HS-5 (cell line): ENCODE measurements at places on chromosomes 4 and X.

DNA sequence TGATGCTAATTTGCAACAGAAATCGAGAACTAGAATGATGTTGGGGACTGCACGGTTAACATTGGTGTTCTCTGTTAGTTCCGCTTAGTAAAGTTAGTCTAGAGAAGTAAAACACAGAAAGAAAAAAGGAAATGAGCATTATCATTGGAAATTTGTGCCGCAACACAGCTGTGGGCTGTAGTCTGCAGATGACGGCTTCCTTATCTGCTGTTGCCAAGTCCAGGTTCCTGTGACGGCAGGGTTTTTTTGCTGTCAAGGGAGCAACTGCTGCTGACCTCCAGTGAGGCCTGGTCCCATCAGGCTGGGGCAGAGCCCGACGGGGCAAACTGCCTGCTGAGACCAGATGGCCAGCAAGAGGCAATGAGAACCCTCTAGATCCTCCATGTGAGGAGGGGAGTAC is 38.9 kb upstream of the PHEX start:
- no peak for DNase-seq

DNA sequence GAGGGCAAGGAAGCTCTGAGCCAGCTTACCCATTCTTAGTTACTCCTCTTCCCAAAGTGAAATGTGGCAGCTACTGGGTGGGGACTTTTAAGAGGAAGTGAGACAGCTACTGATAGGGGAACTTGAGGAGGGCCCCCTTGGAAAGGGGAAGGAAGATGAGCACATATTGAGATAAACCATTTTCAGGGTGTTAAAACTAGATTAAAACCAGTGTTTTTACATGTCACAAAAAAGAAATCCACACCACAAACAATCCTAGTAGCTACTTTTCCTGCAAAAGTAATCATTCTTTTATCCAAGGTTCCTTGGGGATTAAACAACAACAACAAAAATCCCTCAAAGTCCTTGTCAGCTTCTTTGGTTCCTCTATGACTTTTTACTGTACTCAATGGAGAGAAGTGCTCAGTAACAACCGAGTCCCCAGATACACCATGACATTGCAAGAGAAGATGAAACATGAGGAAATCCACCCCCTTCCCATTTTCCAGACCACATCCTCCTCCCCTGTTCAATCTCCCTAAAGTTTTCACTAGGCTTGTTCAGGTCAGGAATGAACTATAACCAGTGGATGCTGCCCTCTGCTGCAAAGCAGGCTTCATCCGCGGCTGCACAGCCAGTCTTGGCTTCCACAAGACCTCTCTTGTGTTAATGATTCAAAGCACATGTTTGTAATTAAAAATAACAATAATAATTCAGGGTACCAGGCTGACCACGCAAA is 113.5 kb upstream of the TMEM164 start:
- no peak for DNase-seq

GRCh38 chrX:19829814-19830213 is 57.6 kb downstream of the SH3KBP1 start:
- DNase-seq, result no peak

DNA sequence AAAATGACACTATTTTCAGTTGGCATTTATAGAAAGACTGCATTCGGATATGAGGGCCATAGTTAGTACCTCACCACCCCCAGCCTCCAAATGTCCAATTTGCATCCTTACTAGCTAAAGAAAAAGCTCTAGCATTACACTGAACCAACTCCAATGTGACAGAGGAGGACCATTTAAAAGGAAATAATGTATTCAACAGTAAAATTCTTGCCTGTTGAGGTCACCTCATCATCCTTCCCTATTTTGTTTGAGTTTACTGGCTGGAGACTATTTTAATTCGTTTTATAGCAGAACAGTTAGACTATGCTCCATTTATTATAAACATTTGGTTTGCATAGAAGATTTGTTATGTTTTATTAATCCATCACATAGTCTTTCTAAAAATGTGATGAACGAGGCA is 88.2 kb upstream of the PPARGC1A start:
- no peak for DNase-seq

GRCh38 chrX:119482041-119482440 is 13.8 kb downstream of the SLC25A5 start:
- DNase-seq, result no peak

DNA sequence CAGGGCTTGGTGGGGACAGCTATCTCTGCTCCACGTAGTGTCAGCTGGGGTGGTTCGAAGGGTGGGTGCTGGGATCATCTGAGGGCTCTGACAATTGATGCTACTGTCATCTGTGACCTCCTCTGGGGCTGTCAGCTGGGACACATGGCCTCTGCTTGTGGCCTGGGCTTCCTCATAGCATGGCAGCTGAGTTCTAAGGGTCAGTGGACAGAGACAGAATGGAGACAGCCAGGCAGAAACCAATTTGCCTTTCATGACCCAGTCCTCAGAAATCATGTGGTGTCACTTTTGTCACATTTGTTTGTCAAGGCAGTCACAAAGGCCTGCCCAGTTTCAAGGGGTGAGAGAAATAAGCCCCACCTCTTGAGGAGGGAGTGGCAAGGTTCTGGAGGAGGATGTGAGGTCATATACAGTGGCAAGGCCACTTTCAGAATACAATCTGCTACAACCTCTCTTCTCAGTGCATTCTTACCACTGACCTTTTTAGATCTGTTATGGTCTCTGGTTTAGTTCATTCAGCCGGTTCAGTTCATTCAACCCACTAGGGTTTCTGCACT is 103.6 kb upstream of the BCOR start:
- DNase-seq, result no peak
